ENCODE measurements at places on chromosomes 12 and 14. TPM values are rescaled to one million over a fixed set of nuclear protein-coding genes. Genes with fewer than 3 reads are reported as not detected.

DNA sequence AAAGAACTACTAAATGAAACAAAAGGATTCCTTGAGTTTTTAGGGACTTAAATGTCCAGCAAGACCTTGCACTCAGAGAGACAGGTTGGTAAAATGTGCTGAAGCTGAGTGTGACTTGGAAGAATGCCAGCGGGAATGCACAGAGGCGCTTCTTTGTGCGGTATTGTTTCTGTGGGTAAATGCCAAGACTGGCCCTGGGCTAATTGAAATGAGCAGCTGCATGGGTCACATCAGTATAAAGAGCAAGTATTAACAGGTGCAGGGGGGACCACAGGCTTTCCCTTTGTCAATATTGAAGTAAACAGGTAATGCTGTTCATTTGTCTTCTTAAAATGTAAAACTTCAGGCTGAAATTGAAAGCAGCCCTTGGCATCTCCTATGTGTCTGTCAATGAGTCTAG lies 74.3 kb downstream of the LMO3 start:
- no peak for DNase-seq

ARHGDIB gene
- total RNA-seq: 217 TPM

- no peak for DNase-seq
Measured at GRCh38 chr12:81259360-81259759, 181.5 kb downstream of the ACSS3 start.

DNA sequence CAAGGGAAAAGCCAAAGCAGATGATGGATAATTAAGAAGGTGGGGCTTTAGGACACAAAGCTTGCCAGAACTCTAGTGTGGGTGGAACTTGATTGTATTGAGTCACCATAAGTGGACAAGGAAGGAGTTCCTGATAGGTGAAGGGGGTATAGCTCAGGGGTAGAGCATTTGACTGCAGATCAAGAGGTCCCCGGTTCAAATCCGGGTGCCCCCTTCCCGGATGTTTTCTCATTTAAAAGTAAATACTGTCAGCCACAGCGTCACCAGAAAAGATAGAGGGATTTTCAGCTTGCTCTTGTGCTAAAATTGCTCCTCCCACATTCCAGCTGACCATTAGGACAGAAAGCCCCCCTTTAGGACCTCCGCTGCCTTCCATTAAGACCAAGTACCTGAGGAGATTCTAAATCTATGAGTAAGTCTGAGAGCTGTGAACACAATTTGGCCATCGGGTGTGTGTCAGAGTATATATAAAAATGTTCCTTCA lies 36.6 kb downstream of the DCAF4 start:
- DNase-seq: no peak

MLH3 gene
- total RNA-seq: 17.2 TPM

NTF3 gene
- total RNA-seq: not detected

DNA sequence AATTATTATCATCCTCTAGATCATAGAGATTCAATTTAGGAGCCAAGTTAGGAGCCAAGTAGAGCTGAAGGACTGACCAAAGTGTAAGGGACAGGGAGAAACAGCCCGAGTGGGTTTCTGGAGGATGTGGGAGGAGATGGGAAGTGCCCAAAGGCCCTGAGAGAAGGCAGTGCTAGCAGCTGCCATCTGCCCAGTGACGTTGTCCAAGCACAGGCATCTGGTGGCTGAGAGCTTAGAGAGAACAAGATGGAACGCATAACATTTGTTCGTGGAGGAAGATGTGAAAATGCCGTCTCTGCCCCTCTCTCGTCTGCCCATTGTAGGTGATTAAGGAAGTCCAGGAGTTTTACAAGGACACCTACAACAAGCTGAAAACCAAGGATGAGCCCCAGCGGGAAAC lies 34.7 kb downstream of the CD9 start:
- DNase-seq: no peak

BBS10 gene
- 6.5 TPM for total RNA-seq

CIPC gene
- total RNA-seq: 42.4 TPM

- no peak for DNase-seq
Measured at GRCh38 chr14:103623883-103624482, 5.0 kb upstream of the KLC1 start.

DNA sequence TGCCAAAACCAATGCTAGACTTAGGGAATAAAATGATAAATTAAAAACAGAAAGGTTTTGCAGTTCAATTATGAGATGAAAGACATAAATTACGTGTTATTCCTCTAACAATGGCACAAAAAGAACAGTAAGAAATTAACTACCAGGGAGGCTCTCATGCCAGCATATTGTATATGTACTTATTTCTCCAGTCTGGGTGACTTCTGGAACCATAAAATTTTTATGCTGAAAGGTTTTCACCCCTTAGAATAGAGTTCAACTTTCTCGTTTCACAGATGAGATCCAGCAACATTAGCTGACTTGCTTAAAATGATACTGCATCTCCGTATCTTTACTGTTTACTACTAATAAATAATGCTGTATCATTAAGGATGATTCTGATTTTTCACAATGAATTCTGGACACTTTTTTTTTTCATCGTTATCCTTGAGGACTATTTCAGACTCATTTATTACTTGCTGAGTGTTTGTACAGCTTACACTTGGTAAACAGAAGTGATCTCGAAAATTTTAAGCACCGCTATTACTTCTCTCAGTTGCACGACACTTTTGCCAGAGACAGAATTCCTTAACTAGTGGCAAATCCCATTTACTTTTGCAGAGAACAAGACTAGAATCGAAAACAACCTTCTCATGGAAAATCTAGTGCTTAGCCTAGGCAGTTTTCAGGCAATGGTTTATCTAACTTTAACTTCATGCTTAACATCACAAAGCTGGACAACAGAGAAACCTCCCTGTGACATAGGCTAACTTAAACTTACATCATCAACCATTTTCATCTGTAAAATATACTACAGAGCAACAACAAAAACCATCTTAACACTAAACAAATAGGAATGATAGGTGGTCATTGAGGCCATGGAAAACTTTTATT lies 2.7 kb downstream of the RSRC2 start:
- no peak for DNase-seq

GRCh38 chr12:89789862-89790261 lies 81.2 kb upstream of the ATP2B1 start:
- DNase-seq: no peak

XPOT gene
- total RNA-seq: 46.5 TPM

DNA sequence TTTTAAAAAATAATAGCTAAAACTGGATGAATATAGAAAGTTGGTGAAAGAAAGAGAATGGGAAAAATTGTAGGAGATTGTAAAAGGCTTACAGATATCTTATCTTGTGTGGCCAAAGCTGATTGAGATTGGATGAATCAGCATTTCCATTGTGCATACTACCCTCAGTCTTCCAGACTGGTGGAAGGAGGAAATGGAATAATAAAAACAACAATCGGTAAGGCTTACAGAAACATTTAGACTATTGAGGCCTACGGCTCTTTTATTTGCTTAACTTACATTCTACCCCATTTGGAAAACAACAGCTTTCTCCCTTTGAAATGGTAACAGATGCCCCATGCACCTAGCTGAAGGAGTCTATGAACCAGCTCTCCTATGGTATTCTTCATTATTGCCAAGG lies 129.8 kb downstream of the PTPRB start:
- no peak for DNase-seq

DNA sequence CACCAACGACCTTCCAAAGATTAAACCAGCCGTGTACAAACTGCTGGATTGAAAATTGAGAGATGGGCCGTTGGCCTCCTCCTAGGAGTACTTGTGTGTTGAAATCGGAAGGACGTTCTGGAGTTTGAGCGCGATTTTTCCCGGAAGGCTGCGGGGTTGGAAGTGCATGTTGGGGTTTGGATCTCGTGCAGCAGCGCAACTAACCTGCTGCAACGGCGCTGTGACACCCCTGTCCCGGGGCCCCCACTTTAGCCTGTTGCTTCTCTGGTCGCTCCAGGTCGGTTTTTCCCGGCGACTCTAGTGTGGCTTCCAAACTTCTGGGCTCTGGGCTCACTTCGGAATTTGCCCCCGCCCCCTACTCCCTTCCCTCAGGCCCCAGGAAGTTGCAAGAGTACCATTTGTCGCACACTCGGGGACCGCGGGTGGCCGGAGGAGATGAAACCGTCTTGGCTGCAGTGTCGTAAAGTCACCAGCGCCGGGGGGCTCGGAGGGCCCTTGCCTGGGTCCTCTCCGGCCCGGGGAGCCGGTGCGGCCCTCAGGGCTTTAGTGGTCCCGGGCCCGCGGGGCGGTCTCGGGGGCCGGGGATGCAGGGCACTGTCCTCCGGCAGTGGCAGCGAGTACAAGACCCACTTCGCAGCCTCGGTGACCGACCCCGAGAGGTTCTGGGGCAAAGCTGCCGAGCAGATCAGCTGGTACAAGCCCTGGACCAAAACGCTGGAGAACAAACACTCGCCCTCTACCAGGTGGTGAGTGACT lies at the start of gene ACSS3:
TSS of gene ACSS3 (plus strand) at position 394 of the 756 bp plus-strand sequence. CDS start at position 436, 42 bp downstream.
- peak; percentile 54 for DNase-seq

GRCh38 chr12:105474672-105475071 lies 144.2 kb downstream of the C12orf75 start:
- no peak for DNase-seq

KRR1 gene
- 53.2 TPM for total RNA-seq

DNA sequence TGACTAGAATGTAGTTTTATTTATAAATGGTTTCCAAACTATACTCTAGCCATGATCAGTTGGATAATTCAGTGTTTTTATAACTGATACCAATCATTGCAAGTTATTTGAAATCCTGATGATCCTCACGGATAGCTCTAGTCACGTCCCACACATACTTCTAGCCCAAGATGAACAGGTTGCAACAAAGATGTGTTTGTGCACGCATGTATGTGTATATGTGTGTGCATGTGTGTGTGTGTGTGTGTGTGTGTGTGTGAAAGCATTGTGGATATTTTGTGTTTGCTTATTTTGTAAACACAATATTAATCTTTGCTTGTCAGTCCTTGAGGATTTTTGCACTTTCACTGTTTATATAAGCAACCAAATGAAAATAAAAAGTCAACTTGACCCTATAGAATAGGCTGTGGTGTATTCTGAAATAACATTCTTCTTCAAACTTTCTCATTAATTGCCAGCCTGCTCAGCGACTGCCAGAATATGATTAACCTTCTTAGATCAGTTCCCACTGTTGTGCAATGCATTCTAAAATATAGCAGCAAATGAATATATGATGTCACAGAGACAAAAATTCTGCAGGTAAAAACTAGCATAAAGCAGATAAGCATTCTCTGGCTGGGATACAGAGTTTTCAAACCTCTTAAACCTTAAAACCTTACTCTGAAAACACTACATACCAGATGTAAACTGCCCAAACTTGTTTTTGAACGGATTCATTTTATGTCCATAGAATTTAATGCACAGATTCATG lies 48.8 kb upstream of the HIF1A start:
- DNase-seq: no peak

- DNase-seq: no peak
Measured at GRCh38 chr12:29160230-29160629, 11.2 kb downstream of the FAR2 start.

DNA sequence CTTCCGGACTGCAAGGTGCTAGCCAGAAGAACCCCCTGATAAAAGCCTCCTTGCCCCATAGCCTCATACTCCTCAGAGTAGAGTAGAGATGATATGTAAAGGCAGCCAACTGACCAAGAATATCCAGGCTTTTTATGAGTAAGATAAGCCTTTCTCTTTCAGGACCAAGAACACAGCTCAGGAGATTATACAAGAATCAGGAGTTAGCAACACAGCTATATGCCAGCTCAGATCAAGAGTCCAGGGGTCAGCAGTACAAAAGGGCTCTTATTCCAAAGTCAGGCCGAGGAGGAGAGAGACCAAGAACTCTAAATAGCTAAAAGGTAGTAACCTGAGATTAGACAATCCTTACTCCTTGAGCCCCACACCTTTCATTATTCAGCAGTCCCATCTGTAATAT lies 135.3 kb downstream of the BTG1 start:
- no peak for DNase-seq

GRCh38 chr12:57816855-57817151 lies 1.7 kb downstream of the AVIL start:
- no peak for DNase-seq

CEBPE gene
- total RNA-seq: not detected

DNA sequence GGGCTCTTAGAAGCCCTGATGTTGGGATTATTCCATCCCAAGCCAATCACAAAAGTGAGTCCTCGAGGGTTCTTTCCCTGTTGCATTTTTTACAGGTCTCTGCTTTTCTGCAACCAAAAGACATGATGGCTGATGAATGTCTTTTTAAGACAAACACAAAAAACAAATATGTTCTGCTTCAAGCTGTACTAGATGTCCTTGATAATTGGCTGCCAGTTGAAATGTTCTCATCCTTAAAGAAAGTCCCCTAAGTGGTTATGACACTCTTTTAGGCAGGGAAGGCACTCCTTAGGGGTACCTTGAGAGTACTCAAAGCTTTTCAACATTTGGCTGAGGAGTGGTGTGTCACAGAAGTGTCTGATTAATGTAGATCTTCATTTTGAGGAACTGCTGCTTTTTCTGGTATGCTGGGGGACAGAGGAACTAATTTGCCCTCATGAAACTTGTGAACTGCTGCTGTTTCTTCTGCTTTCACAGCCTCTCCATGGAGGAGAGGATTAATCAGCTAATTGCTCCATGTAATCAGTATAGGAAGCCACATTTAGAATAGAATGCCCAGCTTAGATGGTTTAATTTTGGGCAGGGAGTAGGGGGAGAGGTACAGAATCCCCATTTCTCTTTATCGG lies 22.8 kb upstream of the IGF1 start:
- DNase-seq: no peak

DNA sequence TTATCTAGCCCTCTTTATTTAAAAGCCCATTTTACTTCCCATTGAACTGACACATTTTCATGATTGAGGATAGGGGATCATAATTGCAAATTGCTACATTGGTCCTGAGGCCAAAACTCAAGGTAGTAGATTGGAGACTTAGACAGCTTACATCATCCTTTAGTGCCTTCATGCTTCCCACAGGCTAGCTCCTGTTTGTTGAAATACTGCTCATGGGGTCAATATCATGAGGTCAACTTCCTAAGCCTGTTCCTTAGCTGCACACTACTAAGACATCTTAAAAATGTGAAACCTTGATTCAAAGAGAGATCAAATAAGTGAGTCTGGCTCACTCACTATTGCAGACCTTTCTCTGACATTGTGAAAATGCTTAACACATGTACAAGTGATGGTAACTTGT lies 113.0 kb downstream of the TBC1D30 start:
- DNase-seq: no peak

GRCh38 chr12:89160716-89161123 lies 191.6 kb downstream of the DUSP6 start:
- no peak for DNase-seq

DNA sequence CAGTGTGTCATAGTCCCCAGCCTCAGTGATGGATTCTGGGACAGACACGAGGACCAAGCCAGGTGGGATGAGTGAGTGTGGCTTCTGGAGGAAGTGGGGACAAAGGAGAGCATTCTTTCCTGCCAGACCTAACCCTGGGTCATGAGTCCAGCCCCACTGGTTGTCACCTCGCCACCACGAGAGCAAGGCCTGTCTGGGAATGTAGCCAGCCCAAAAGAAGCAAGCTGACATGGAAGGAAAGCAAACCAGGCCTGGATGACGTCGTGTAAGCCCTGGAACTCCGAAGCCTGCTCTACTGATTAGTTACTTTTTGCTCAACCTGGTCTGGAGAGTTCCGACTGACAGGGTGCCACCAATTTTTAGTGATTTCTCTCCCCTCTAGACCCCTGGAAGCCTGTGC lies 105.9 kb downstream of the SINHCAF start:
- no peak for DNase-seq
